ENCODE measurements at places on chromosomes 2 and 18.

DNA sequence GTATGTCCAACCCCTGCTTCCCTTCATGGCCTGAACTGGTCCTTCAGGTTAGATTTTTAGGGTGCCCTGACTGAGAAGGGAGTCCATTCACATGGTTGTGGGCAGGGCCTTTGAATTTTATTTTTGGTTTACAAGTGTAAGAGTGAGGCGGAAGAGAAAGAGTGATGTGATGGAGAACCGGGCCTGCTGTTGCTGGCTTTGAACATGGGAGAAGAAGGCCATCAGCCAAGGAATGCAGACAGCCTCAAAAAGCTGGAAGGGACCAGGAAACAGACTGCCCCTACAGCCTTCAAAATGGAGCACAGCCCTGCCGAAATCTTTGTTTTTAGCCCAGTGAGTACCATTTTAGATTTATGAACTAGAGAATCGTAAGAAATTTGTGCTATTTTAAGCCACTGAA, 105.0 kb downstream of the CDK15 start:
- DNase-seq: no peak

DNA sequence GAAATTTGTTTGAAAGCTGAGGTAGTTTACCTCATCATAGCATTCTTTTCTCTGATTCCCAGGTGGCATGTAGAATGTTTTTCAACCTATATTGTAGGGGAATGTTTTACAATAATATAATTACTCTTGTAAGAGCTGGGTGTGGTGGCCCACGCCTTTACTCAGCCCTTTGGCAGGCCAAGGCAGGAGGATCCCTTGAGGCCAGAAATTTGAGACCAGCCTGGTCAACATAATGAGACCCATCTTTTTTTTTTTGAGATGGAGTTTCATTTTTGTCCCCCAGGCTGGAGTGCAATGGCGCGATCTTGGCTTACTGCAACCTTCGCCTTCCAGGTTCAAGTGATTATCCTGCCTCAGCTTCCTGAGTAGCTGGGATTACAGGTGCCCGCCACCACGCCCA, 3.6 kb downstream of the USP39 start:
- no peak for DNase-seq

GRCh38 chr2:455015-455705, 167.3 kb upstream of the ALKAL2 start:
- no peak for DNase-seq

- DNase-seq: no peak
Observed at GRCh38 chr18:60391571-60392226, 19.1 kb upstream of the MC4R start.

- no peak for DNase-seq
Observed at GRCh38 chr18:75100832-75101630, 107.9 kb downstream of the PTGR3 start.

DNA sequence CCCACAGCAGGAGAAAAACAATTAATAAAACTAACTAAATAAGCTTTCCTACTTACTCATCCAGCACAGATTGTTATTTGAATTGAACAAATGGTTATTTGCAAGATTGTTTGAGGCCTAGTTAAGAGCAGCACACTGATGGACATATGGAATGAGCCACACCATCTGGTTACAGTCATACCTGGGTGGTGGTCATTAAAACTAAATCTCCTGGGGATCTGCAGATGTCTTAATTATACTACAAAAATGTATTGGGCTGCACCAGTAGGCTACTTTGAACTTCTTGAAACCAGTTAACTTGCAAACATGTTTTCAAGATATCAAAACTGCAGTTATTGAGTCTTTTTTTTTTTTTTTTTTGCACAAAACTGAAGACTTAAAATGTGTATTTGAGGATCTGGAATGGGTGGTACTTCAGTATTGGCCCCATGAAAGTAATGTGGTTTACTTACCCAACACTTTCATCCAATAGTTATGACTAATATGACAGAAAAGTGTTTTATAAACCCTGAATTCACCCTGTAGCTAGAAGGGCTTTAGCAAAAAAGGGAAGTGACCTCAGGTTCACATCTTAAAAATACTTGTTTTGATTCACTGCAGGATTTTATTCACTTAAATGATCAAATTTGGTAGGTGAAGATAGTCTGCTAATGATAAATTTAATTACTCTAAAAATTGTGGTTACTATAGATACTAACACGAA, 10.8 kb downstream of the AGFG1 start:
- no peak for DNase-seq

GRCh38 chr2:210224941-210225672, at the start of gene ACADL:
ACADL (minus strand) TSS chr2:210225447; CDS start chr2:210225263, 184 bp downstream.
- DNase-seq: no peak

- DNase-seq: no peak
Observed at GRCh38 chr2:230085201-230085600, 16.5 kb upstream of the SLC16A14 start.

GRCh38 chr18:35355140-35355618, 11.0 kb upstream of the ZNF24 start:
- peak; percentile 14 for DNase-seq

GRCh38 chr2:66813525-66813924, 378.6 kb downstream of the MEIS1 start:
- DNase-seq: no peak
